ENCODE measurements at places on chromosomes 16 and 17. TPM values are rescaled to one million over a fixed set of nuclear protein-coding genes. Genes with fewer than 3 reads are reported as not detected.

DHRS7C gene
- total RNA-seq: not detected

GRCh38 chr17:18182978-18183333 lies 672 bp upstream of the ALKBH5 start:
- no peaks in the 10 kb centered on the region for H3K27me3 ChIP-seq
- H3K4me1 ChIP-seq: peaks cover 18% of the 10 kb centered on the region
- H3K4me3 ChIP-seq: peak overlapping the region; percentile 79
- peaks cover 12% of the 10 kb centered on the region for H3K36me3 ChIP-seq

- H3K4me1 ChIP-seq: peaks cover 2% of the 10 kb centered on the region
- H3K36me3 ChIP-seq: no peaks in the 10 kb centered on the region
Observed at GRCh38 chr17:77375917-77376651, 235.3 kb downstream of the SEC14L1 start.

CD300E gene
- total RNA-seq: not detected

DNA sequence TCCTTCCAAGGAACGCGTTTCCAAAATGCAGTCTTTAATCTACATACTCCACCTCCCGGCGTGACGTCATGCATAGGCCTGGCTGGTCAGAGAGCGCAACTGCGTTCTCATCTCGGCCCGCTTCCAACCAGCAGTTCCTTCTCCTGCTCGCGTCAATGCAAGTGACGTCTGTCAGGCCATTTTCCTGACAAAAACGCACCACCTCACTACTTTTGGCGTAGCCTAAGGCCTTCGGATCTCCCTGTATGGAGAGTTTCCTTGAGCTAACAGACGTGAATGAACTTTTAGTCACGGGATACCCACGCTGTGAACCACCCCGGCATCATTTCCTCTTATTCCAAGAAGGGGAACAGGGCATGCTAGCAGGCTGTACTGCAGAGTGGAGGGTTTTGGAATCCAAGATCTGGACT lies 25.0 kb downstream of the TEX14 start:
- H3K27ac ChIP-seq: no peak overlapping the region
- peaks cover 25% of the 10 kb centered on the region for H3K4me1 ChIP-seq
- peak; percentile 81 for DNase-seq
- H3K27me3 ChIP-seq: no peaks in the 10 kb centered on the region
- H3K4me3 ChIP-seq: peak overlapping the region; percentile 26
- H3K36me3 ChIP-seq: no peaks in the 10 kb centered on the region

DNA sequence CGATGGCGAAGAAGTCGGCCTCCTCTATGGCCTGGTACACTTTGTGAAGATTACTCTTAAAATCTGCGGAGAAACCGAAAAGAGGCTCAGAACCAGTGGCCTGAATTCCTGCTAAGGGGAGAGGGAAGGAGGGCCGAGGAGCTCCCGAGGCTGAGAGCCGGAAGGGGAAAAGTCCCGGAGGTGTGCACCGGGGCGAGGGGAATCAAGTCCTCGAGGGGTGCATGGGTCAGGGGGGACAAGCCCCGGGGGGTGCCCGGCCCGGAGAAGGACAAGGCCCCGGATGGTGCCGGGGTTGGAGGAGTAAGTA lies 495 bp downstream of the PARN start:
- peaks cover 25% of the 10 kb centered on the region for H3K4me1 ChIP-seq
- peak overlapping the region; percentile 92 for H3K4me3 ChIP-seq
- DNase-seq: no peak
- no peaks in the 10 kb centered on the region for H3K27me3 ChIP-seq

GRCh38 chr16:88473666-88474534 lies 20.8 kb downstream of the ZFPM1 start:
- H3K27me3 ChIP-seq: no peaks in the 10 kb centered on the region
- no peaks in the 10 kb centered on the region for H3K4me1 ChIP-seq
- H3K4me3 ChIP-seq: no peak overlapping the region
- H3K27ac ChIP-seq: no peak overlapping the region
- no peak for DNase-seq
- no peaks in the 10 kb centered on the region for H3K36me3 ChIP-seq

HASPIN gene
- 19.6 TPM for total RNA-seq

- peak; percentile 32 for DNase-seq
- H3K27me3 ChIP-seq: no peaks in the 10 kb centered on the region
- H3K4me1 ChIP-seq: peaks cover 4% of the 10 kb centered on the region
Observed at GRCh38 chr17:51056813-51057510, 63.7 kb downstream of the SPAG9 start.

TEX14 gene
- total RNA-seq: 0.89 TPM

GRCh38 chr17:7613769-7614424 lies 800 bp downstream of the FXR2 start:
- peak overlapping the region; percentile 96 for H3K27ac ChIP-seq
- peaks cover 12% of the 10 kb centered on the region for H3K4me1 ChIP-seq
- H3K36me3 ChIP-seq: peaks cover 17% of the 10 kb centered on the region
- no peak for DNase-seq
- peak overlapping the region; percentile 87 for H3K4me3 ChIP-seq

- peaks cover 26% of the 10 kb centered on the region for H3K27me3 ChIP-seq
- no peak overlapping the region for H3K4me3 ChIP-seq
- no peaks in the 10 kb centered on the region for H3K4me1 ChIP-seq
Observed at GRCh38 chr16:84291226-84291625, 3.5 kb upstream of the WFDC1 start.

DNA sequence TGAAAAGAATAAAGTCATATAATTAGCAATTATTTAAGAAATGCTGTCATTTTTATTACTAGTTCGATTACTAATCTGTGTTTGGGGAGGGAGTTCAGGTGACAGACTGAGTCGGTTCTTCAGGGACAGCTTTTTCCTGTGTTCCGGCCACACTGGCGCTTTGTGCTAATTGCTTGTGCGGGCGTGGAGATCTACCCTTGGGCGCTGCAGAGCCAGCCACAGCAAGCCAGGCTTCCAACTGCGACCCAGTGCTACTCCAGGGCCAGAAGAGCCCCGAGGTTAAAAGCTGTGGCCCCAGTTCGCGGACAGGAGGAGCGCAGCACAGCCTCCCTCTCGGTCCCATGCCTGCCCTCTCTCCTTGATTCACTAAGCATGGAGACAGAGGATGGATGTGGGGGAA lies 6.5 kb upstream of the OR2C1 start:
- H3K4me3 ChIP-seq: no peak overlapping the region
- no peak for DNase-seq
- H3K27ac ChIP-seq: no peak overlapping the region
- no peaks in the 10 kb centered on the region for H3K27me3 ChIP-seq
- H3K4me1 ChIP-seq: no peaks in the 10 kb centered on the region

DNA sequence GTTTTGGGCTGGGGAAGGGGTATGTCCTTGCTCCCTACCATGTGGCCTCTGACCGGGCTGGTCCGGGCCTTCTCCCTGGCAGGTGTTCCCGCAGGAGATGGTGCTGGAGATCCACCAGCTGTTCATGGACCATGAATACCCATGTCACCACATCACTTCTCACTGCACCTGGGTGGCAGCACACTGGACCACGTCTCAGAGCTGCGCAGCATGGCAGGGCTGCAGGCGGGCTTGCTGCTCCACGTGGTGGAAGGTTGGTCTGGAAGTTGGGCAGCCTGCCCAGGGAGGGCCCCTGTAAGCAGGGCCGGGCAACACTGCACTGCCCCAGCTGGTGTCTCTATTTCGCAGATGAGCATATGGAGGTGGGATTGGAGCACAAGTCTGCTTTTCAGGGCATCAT lies 169.5 kb upstream of the ZNF267 start:
- H3K27me3 ChIP-seq: no peaks in the 10 kb centered on the region
- no peak overlapping the region for H3K27ac ChIP-seq
- H3K4me3 ChIP-seq: no peak overlapping the region
- DNase-seq: no peak
- peaks cover 8% of the 10 kb centered on the region for H3K4me1 ChIP-seq
- H3K36me3 ChIP-seq: peaks cover 30% of the 10 kb centered on the region

DNA sequence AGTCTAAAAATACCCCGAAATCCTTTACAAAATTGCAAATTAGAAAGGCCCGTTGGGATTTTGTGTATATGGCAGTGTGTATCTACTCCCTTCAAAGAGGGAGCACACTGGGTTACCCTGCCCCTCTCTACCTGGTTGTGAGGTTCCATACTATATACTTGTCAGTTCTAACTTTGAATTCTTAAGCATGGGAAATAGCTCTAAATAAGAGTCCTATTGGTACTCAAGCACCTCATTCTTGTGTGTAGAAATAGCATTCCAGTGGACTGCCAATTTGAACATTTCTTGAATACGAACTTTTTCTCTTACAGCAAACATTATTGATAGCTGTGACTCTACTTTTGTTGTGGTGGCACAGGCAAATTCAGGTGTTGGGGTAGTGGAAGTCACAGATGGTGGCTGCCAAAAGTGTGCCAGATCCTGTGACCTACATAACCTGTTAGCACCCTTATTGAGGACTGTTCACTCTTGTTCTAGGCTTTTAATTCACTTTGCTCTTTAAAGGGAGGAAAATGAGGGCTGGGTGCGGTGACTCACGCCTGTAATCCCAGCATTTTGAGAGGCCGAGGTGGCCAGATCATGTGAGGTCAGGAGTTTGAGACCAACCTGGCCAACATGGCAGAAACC lies 16.1 kb downstream of the ESRP2 start:
- H3K4me1 ChIP-seq: no peaks in the 10 kb centered on the region
- H3K27ac ChIP-seq: no peak overlapping the region
- H3K4me3 ChIP-seq: no peak overlapping the region
- H3K27me3 ChIP-seq: no peaks in the 10 kb centered on the region
- DNase-seq: no peak
- H3K36me3 ChIP-seq: no peaks in the 10 kb centered on the region

DNA sequence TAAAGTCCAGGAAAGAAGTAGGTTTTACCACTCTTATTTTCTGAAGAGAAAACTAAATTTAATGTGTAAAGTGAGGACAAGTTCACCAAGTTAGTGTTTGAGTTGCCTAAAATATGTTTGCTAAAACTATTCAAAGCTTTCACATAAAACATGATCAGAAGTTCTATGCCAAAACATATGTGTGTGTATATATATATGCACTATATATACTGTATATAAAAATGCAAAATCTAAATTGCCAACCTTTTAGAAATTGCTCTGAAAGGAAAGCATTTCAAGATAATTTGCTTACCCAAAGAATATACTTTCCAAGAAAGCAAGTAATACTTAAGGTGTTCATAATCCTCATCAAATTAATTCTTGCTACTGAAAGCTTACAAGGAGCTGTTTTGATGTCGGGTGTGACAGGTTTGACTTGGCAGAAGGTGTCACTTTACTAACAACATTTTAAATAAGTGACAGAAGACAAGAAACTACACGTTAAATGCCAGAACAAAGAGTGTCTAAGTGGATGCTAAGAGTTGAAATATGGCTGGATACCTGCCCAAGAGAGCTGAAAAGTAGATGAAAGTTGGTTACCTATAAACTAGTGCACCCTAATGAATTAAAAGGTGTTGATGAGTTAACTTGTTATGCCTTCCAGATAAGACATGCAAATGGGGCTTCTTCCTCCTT lies 32.3 kb upstream of the STH start:
- H3K27me3 ChIP-seq: no peaks in the 10 kb centered on the region
- H3K27ac ChIP-seq: no peak overlapping the region
- H3K4me3 ChIP-seq: no peak overlapping the region
- no peaks in the 10 kb centered on the region for H3K4me1 ChIP-seq
- DNase-seq: no peak
- no peaks in the 10 kb centered on the region for H3K36me3 ChIP-seq

CDRT15 gene
- total RNA-seq: not detected

DNA sequence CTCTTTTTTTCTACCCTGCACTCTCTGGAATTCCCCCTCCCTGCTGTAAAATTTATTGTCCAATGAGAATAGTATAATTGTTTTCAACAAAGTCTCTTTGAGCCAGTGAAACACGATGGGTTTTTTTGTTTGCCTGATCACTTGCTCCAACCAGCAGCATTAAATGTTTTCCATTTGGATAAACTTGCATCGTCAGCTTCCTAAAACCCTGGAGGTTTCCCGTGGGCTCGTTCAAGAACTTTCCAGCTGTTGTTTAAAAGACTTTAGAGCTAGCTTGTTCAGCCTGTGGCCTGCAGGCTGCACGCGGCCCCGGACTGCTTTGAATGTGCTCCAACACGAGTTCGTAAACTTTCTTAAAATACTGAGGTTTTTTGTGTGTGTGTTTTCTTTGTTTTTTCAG lies 14.9 kb downstream of the NAGPA start:
- no peak overlapping the region for H3K27ac ChIP-seq
- no peaks in the 10 kb centered on the region for H3K36me3 ChIP-seq
- H3K27me3 ChIP-seq: no peaks in the 10 kb centered on the region
- H3K4me3 ChIP-seq: no peak overlapping the region
- H3K4me1 ChIP-seq: no peaks in the 10 kb centered on the region

DNA sequence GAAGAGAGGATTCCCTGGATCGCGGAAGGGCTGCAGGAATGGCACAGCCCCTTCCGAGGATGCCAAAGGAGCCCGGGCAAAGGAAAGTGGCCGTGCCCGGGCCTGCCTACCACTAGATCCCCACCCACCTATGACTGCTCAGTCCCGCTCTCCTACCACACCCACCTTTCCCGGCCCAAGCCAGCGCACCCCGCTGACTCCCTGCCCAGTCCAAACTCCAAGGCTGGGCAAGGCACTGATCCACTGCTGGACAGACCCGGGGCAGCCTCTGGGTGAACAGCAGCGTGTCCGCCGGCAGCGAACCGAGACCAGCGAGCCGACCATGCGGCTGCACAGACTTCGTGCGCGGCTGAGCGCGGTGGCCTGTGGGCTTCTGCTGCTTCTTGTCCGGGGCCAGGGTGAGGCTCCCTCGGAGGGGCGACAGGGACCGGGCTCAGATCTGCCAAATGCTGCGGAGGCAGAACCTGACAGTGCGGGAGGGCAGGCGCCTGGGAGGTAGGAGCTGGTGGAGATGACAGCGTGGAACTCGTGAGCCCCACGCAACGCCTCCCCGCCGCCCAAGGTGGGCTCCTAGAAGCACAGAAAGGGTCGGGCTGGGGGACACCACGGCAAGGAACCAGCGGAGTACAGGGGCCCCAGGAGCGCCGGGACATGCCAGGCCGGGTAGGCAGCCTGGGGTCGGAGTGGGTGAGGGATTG lies at the start of gene CES2:
CES2 (plus strand) TSS at position 203 of the 698 bp plus-strand sequence; CDS start at position 323, 120 bp downstream.
- H3K36me3 ChIP-seq: peaks cover 14% of the 10 kb centered on the region
- H3K27me3 ChIP-seq: no peaks in the 10 kb centered on the region

PMM2 gene
- total RNA-seq: 53.3 TPM

DNA sequence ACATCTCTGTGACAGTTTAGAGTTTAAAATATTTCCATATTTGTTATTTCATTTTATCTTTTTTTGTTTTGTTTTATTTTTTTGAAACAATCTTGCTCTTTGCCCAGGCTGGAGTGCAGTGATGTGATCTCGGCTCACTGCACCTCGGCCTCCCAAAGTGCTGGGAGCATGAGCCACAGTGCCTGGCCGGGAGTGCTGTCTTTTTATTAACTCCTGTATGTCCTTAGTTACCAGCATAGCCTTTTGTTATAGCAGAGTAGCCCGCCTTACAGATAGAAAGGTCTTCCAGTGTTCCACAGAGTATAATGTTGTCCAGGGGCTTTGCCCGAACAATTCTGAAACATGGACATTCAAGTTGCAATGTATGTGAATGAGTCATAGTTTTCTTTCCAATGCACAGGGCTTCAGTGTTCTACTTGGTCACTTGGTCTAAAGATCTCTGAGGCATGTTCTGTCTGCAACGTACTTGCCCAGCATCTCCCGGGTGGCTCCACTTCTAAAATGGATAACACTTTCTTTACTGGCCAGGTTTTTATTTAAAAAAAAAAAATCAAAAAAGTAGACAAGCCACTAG lies 125.6 kb downstream of the KCNJ18 start:
- H3K4me3 ChIP-seq: no peak overlapping the region
- no peak overlapping the region for H3K27ac ChIP-seq
- H3K4me1 ChIP-seq: no peaks in the 10 kb centered on the region
- H3K27me3 ChIP-seq: peaks cover 5% of the 10 kb centered on the region

Measured in HCT116 (cell line).